ENCODE measurements at places on chromosomes 6 and 20.

DNA sequence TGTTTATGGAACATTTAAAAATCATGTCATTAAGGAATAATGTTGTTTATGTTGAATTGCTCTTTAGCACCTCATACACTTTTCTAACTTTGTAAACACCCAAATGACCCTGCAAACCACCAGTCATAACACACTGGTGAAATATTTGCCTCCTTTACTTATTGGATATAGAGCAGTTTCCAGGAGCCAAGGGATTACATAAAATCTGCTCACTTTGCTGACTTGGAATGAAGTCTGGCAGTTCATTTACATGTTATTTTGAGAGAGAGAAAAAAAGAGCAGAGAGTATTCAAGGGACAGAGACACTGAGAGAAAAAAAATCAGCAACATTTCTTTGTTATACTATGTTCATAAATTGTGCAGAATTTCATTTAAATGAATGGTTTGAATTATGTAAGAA lies 46.6 kb upstream of the DEFB112 start:
- DNase-seq = no peak

- no peak for DNase-seq
Measured at GRCh38 chr6:1079525-1079924, 232.4 kb upstream of the FOXQ1 start.

GRCh38 chr6:83574783-83575182 lies 62.4 kb downstream of the PRSS35 start:
- no peak for DNase-seq

- no peak for DNase-seq
Measured at GRCh38 chr6:159036673-159037072, 8.1 kb downstream of the TAGAP start.

DNA sequence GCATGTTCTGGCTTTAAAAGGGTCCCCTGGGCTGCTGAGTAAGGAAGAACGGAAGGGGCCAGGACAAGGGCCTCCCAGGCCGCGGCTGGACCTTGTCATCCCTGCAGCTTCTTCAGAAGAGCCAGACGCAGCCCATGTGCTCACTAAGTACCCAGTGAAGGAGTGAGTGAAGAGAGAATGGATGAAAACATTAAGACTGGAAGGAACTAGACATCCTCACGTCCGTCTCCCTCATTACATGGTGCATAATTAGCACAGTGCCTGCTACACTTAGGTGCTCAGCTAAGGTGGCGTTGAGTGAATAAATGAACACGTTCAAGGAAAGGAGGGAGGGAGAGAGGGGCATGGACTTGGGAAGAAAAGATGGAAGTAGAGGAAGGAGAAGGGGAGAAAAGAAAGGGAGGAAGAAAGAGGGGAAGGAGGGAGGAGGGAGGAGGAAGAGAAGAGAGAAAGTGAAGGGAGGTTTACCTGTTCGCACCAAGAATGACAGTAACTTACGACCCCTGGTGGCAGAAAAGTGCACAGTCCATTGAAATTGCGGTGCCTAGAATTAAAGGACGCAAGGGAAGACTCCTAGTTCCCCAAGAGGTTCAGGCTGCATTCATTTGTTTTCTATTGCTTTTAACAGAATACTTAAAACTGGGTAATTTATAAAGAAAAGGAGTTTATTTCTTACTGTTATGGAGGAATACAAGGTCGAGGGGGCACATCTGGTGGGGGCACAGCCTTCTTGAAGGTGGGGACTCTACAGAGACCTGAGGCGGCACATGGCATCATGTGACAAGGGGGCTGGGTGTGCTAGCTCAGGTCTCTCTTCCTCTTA lies 8.0 kb downstream of the TP53RK start:
- no peak for DNase-seq

DNA sequence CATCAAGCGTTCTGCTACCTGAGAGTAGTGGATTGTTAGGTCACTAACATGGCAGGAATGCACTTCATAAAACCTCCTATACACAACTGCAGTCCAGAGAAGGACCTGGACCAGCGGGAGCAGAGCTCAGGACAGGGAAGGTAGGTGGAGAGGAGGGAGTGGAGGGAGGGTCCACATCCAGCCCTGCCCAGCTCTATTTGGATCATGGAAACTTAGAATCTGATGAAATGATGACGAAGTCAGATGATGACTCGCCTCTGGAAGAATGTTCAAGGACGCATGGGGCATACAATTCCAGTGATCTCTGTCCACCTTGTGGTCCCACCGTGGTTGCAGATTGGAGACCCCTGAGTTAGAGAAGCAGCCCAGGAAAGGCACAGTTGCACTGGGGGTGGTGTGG lies 68.8 kb downstream of the CLIC5 start:
- no peak for DNase-seq

- DNase-seq = peak; percentile 78
Measured at GRCh38 chr6:37077905-37078296, 72.4 kb downstream of the FGD2 start.

- DNase-seq = no peak
Measured at GRCh38 chr6:160419488-160419887, 71.3 kb downstream of the SLC22A3 start.

- peak; percentile 76 for DNase-seq
Measured at GRCh38 chr6:119620846-119621555, 271.4 kb upstream of the MAN1A1 start.

GRCh38 chr20:46057856-46058598 lies 29.0 kb downstream of the SLC12A5 start:
- DNase-seq = no peak

GRCh38 chr20:13639150-13639497 lies 392 bp upstream of the TASP1 start:
- no peak for DNase-seq

DNA sequence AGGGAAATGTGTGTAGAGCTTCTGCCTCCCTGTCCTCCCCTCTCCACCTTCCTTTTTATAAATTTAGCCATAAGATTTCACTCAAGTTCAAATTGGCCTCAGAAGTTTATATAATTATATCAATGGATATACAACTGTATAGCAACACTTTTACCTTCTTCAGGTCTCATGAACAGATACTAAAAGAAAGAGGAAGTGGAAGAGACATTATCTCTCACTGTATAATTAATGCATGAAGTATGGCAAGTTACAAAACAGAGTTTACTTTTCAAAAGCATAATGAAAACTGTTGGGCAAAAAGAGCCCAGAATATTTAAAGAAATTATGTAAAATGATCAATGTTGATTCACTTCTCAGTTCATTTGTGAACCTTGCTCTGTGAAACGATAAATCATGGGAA lies 99.7 kb downstream of the PDE7B start:
- DNase-seq = no peak

- no peak for DNase-seq
Measured at GRCh38 chr6:25973923-25974555, 11.4 kb downstream of the TRIM38 start.

DNA sequence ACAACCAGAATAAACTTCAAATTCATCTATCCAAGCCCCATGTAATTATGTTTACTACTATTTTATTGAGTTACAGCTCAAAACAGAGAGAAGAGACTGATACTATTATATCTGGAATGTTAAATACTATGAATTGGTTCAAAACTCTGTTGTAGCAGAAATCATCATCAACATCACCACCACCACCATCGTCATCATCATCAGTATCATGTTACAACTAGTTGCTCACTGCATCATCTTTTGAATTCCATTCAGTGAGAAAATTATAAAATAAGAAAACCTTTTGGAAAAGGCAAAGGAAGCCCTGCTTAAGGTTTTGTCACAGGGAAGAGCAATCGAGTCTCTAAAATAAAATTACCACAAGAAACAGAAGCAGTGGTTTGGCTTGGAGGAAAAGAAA lies 36.2 kb upstream of the THEMIS start:
- no peak for DNase-seq

- no peak for DNase-seq
Measured at GRCh38 chr6:5729080-5729434, 277.7 kb downstream of the NRN1 start.

- no peak for DNase-seq
Measured at GRCh38 chr6:84707171-84707570, 57.2 kb downstream of the TBX18 start.

DNA sequence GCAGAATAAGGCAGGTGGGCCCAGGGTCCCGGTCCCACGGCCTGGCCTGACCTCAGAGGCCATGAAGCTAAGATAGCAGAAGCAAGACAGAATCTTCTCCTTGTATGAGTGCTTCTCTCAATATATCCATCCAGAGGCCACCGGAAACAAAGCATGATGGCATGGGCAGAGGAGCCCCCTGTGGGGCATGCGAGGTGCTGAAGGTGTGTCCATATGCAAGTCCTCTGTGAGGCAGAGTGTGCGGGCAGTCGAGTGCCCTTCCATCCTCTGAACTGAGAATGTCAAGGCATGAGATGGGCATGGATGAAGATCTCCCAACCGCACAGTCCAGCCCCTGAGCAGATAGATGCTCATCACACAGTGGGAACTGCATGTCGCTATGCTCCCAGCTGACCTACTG lies 9.8 kb upstream of the GGTLC1 start:
- no peak for DNase-seq
